Stimulated activated CD4-positive, alpha-beta T cell treated with anti-CD3 and anti-CD28 coated beads, Interleukin-1b, Interleukin-23, amount 100 ng/mL, for 24 hours (primary cell): ENCODE measurements at places on chromosomes 5 and 9.

DNA sequence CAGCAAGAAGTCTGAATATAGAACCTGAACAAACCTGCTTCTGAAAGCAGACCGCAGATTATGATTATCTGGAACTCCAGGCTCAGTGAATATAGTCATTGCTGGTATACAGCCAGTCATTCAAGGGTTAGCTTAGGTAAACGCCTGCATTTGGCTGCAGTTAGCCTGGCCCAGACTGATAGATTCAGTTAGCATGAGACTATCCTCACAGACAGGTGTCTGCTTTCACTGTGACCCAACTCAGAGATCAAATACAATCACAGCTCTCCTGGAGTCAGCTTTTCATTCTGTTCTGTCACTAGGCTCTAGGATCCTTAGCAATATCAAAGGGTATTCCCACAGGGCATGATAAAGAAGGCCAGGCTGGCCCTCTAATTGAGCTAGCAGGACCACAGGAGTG is 138.6 kb upstream of the PLCXD3 start:
- no peak for DNase-seq

DNA sequence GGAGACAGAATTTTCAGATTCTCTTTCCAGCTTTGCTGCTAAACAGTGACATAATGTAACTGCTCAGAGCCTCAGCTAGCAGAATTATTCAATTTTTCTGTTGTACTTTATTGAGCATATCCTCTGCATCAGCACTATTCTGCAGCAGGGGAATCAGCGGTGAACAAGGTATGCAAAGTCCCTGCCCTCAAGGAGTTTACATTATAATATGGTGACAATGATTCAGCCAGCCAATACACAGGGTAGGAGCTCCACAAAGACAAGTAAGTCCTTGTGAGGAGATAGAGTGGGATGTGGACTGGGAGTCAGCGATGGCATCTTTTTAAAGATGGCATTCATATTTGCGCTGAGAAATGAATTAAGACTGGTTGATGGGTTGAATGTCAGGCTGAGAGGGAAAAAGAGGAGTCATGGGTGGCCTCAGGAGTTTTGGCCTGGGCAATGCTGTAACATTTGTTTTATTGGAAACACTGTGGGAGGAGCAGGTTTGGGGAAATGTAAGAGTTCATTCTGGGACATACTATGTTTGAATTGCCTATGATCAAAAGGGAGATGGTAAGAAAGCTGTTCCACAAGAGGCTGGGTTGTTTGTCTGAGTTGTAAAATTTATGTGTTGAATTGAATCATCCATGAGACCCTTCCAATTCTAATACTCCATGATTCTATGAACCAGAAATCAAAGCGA is 194.5 kb downstream of the PLK2 start:
- DNase-seq: no peak

DNA sequence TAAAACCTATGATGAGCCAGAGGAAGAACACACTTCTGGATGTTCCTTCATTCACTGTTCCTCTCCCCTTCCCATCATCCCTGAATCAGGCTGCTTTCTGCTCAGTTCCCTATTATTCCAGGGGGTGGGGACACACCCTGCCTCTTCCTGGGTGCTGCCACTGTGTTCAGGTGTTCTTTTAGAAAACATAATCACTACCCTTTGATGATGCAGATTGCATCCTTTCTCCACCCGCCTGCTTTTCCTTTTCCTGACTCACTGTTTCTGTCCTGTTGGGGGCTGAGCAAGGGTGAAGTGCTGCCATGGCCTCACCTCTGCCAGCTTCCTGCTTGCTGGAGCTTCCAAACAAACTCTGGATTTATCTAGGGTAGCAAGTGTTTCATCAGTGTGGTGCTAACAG is 331.9 kb upstream of the GRIA1 start:
- DNase-seq: no peak

- DNase-seq: peak; percentile 37
Measured at GRCh38 chr9:133403766-133404453, 13.9 kb downstream of the REXO4 start.

- DNase-seq: no peak
Measured at GRCh38 chr5:52824827-52825226, 37.1 kb downstream of the ITGA1 start.

DNA sequence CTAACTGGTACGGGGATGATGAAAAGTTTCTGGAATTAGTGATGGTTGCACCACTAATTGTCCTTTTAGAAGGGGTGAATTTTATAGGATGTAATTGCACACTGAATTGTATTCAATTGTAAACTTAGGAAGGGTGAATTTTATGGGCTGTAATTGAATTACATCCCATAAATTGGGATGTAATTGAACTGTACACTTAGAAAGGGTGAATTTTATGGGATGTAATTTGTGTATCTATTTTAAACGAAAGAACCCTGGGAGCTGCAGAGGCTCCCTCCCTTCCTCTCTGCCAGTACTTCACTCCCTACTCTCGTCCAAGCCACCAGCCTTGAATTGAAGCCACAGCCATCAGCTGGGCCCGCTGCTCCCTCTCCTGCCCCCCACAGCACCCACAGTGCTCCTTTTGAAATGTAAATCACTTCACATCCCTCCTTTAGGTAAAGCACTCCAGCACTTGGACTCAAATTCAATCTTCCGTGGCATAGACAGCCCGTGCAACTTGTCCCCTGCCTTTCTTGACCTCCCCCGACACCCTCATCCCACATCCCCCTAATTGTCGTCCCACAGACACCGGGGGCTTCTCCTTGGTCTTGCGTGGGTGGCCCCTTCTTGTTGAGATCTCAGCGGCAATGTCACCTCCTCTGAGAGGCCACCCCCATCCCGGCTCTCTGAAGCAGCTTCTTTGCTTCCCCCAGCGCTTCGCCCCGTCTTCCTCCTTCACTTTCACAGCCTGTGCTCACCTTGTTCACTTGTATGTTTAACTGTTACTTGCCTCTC is 84.2 kb upstream of the HRH2 start:
- DNase-seq: no peak

GRCh38 chr5:59464969-59465368 is 428.6 kb downstream of the PDE4D start:
- no peak for DNase-seq
